Stimulated activated CD4-positive, alpha-beta T cell treated with anti-CD3 and anti-CD28 coated beads, Interleukin-4, amount 100 ng/mL, for 24 hours (primary cell): ENCODE measurements at places on chromosomes 1 and 21.

DNA sequence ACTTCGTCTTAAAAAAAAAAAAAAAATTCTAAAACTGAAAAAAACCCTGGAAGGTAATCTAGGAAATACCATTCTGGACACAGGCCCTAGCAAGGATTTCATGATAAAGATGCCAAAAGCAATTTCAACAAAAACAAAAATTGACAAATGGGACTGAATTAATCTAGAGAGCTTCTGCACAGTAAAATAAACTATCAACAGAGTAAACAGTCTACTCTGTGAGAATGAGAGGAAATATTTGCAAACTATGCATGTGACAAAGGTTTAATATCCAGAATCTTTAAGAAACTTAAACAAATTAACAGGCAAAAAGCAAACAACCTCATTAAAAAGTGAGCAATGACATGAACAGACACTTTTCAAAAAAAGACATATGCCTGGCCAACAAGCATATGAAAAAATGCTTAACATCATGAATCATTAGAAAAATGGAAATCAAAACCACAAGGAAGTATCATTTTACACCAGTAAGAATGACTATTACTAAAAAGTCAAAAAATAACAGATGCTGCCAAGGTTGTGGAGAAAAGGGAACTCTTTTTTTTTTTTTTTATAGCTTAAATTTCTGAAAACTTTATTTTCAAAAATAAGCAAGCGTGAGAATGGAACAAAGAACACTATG, 29.4 kb upstream of the RNPC3 start:
- DNase-seq: no peak

DNA sequence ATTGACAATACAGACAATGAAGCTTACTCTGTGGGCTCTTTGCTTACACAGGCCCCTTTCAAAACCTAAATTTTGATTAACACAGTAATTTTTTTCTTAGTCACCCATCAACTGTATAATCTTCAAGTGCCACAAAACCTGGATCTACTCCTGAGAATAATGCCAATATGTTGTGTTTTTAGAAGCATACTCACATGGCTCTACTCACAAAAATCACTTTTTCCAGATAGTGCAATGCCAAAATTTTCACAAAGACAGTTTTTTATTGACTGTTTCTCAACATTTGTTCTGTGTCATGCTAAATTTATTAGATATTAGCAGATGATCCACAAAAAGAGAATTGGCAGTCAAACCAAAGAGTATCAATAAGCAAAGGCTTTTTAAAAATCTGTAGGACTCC, 493.7 kb upstream of the C1orf87 start:
- DNase-seq: no peak

GRCh38 chr1:180501865-180502360, 464 bp downstream of the ACBD6 start:
- DNase-seq: no peak

- DNase-seq: no peak
These were observed 29.5 kb downstream of the DOP1B start for GRCh38 chr21:36186081-36186480.

DNA sequence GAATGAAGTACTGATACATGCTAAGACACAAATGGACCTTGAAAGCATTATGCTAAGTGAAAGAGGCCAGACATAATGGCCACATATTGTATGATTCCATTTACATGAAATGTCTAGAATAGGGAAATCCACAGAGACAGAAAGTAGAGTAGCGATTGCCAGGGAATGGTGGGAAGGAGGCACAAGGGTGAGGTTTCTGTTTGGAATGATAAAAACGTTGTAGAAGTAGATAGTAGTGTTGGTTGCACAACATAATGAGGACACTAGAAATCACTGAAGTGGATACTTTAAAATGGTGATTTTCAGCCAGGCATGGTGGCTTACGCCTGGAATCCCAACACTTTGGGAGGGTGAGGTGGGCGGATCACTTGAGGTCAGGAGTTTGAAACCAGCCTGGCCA, 97.6 kb upstream of the VANGL1 start:
- no peak for DNase-seq

GRCh38 chr1:35559317-35559944, 1.8 kb downstream of the NCDN start:
- no peak for DNase-seq

GRCh38 chr21:45470087-45470515, 65.1 kb downstream of the COL18A1 start:
- DNase-seq: no peak

DNA sequence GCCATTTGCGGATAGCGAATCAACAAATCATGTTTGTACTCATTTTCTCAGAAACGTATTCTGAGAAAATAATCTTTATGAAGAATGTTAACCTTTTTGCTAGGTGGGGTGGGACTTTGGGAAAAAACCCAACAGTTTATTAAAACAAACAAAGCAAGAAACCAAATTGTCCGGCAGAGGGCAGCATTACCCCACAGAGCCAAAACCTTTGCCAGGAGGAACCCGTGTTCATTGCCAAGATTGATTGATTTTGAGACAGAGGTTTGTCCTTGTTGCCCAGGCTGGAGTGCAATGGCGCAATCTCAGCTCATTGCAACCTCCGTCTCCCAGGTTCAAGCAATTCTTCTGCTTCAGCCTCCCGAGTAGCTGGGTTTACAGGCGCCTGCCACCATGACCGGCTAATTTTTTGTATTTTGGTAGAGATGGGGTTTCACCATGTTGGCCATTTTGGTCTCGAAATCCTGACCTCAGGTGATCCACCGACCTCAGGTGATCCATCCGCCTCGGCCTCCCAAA, 70.8 kb upstream of the RHOU start:
- peak; percentile 84 for DNase-seq

- no peak for DNase-seq
These were observed 37.8 kb downstream of the SPEN start for GRCh38 chr1:15885269-15885668.

- DNase-seq: no peak
These were observed 4.4 kb downstream of the TYW3 start for GRCh38 chr1:74737333-74737732.

GRCh38 chr21:41593051-41593759, 85.2 kb upstream of the TMPRSS2 start:
- no peak for DNase-seq

DNA sequence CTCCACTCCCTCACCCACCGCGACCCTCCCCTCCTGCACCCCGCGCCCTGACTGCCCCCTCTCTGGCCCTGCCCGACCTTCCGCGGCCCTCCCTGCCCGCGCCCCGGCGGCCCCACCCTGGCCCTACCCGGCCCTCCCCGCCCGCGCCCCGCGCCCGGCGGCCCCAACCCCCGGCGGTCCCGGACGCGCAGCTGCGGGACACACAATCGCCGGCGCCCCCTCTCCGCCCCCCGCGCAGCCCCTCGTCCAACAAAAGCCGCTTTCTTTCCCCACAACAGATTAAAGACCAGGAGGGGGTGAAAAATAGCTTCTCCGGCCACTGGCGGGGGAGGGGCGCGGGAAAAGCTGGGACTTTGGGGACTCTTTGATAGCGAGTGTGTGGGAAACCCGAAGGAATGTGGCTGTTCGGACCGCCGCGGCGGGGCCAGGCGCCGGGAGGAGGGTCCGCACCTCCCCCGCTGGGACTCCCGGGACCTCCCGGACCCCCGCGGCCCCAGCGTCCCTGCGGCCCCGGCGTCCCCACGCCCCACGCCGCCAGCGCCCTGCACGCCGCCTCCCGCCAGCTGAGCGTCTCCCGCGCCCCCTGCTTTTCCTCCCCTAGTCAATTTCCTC, 8.8 kb upstream of the ID3 start:
- no peak for DNase-seq

DNA sequence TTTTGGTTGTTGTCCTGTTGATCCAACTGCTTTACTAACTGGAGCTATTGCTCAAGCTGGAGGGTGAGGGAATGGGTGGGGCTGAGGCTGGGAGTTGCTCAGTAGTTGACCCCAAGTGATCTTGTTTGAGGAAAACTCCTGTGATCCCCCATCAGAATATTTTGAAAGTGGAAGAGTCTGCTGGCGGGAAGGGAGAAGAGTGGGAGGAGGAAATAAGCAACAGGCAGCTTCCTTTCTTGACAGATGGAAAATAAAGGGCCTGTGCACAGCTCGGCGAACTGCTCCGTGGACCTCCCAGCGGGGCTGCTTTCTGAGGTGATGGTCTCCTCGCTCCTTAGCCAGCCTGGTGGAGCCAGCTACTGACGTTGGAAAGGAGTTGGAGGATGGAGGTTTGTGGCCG, 199.1 kb upstream of the LMO4 start:
- no peak for DNase-seq

- peak; percentile 53 for DNase-seq
These were observed 5.5 kb downstream of the PTPN7 start for GRCh38 chr1:202154766-202155477.

- DNase-seq: no peak
These were observed 21.7 kb downstream of the UBE4B start for GRCh38 chr1:10054465-10054864.

GRCh38 chr21:45259206-45259840, 28.4 kb downstream of the POFUT2 start:
- DNase-seq: no peak

- no peak for DNase-seq
These were observed 10.2 kb downstream of the SPSB1 start for GRCh38 chr1:9302745-9303524.

DNA sequence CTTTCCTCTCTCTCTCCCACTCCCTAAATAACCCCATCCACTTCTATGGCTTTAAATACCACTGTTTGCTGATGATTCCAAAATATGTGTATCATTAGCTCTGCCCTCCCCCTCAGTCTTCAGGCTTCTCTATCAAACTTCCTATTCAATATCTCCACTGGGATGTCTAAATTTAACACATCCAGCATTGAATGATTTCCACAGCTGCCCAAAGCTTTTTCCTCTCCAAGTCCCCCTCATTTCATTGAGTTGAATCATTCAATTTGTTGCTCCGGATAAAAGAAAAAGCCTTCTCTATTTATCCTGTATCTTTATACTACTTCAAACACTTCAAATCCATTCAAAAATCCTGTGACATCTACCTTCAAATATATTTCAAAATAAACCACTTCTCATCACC, 225.0 kb downstream of the SEC16B start:
- DNase-seq: no peak

DNA sequence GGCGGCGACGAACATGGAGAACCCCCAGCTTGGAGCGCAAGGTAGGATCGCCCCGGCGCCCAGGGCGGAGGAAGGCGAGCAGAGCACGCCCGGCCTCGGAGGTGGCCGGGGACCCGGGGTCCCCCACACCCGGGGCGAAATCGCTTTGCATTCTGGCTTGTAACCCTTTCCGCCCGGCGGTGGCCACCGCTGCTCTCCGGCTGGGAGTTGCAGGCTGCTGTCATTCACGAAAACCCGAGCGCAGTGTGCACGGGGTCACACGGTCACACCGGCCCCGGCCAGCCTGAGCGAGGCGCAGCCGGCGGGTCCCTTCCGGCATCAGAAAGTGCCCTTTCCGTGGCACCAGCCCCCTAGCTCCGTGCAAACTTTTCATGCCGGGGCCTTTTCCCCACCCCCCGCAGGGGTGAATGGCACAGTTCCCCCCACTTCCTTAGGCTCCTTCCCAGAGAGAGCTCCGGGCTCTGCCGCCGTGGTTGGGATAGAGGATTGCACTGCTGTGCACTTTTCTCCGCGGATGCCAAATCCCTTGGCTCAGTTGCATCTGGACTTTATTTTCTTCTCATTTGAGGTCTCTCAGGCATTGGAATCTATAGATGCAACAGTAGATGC, 802 bp downstream of the KAZN start:
- DNase-seq: no peak

DNA sequence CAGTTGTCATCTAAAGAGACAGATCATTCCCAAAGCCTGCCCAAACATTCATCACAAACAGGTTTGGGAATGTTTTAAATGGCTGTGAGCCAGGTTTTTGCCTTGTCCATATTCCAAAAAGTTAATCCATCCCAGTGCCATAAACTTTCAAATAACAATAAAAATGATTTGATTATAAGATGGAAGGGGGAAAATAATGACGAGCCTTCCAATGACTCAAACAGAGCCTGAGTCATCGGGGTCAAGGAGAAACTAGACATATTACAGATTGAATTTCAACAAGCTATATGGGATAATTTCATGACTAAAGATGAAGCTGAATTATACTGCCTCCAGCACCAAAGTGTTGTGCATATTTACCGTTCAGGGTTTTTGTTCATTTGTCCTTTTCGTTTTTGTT, 195.8 kb upstream of the PKN2 start:
- DNase-seq: no peak

- DNase-seq: no peak
These were observed 36.7 kb downstream of the PCBP3 start for GRCh38 chr21:45680215-45680614.

GRCh38 chr1:67194209-67194863, 28.1 kb downstream of the IL23R start:
- no peak for DNase-seq

DNA sequence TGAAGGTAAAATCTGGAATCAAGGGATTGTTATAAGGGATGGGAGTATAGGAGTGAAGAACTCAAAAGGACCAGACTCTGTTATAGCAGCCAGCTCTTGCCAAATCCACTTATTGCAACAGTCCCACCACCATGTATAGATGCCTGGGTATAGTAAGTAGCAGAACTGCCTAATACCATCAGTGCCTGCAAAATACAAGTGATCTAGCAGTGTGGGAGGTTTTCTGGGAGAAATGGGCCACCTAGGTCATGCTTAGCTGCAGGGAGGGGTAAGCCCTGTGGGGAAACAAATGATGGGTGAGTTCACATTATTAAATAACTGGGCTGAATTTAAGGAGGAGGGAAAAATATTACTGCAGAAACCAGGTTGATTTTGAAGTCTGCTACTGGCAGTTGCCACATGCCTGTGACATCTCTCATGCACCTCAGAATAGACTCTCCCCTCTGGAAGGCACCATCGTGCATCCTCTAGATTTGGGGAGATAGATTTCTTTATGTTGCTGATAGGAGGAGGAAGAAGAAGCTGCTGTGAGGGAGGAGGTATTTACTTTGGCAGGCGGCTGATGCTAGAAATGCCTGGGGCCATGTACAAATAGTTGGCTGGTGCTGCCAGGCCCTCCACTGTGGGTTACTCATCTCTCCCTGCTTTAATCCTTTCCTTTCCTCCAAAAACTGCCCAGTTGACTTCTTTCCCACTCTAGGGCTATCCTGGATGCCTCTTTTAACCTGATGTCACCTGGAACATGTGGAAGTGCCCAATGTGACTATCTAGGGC, 27.5 kb downstream of the HLX start:
- DNase-seq: no peak

DNA sequence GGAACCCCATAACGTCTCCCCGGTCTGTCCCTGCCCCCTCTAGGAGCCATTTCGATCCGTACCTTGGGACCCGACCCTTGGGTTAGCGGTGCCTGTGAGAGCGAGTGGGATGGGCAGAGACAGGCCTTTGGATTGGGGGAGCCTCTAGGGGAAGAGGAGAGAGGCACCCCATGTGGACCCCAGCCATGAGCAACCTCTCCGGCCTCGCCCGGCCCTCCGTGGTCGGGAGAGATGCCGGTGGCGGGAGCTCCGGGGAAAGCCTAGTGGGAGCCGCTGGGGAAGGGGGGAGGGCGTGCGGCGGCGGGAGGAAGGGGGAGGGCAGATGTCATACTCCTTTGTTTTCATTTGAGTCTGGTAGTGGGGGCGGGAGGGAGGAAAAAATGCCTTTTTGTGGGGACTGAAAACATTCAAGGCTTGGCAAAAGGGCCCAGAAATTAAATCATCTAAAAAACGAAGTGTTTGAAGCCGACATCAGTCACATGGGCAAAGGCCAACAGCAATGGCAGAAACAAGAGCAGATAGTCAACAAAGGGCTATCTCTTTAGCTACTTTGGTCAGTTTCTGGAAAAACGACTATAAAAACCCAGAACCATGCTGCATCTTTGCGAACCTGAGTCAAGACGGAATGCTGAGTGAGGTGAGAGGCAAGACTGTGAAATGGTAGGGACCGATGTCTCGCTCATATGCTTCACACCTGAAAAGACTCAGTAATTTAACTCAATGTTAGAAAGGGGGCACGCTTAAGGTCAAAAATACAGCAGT, 758 bp downstream of the PTBP2 start:
- peak; percentile 53 for DNase-seq
